ENCODE measurements at places on chromosomes 2 and 18.

- no peak for DNase-seq
Observed at GRCh38 chr2:38099099-38100028, 23.4 kb upstream of the CYP1B1 start.

DNA sequence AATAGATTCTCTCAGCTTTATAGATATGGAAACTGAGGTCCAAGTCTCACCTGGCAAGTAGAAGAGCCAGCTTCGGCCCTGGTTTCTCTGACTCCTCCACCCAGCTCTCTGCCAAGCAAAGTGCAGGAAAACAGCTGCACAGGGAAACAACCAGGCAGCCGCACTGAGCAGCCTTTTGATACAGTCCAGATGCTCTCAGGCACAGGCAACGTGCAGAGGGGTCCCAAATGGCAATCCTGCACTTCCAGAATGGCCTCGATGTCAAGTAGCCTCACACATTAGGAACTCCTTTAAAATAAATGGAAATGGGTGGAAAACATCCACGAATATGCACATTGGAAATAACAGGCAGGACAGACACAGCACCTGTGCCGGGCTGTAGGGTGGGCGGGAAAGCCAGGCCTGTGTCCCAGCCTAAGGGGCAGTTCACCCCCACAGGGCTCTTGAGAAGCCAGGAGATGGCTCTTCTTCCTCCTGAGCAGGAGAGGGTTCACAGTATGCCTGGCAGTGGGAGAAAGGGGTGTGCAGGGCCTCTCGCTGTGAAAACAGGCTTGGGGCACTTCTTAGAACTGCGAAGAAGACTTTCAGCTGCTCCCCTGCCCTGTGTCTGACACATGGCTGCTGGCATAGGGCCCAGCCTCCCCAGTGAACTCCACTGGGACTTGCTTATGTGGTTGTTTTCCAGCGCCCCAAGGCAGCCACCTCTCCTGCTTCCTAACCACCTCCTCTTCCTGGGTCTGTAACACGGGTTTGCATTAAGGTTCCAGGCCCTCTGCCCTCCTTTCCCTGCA lies 63.9 kb upstream of the TUBA3E start:
- DNase-seq = no peak

DNA sequence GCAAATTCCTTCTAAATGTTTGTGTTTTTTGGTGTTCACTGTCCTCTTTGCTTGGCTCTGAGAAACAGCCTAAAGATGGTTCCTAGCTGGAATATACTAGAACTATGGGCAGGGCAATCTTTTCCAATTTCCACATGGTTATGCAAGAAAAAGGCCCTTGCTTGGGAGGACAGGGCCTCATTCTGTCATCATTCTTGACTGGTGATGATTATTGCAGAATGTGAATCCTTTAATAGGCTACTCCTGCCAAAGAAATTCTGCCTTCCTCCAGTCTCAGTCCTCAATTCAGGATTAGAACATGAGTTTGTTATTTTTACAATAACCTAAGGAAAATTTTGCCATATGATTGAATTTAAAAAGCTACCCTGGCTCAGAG lies 218.7 kb downstream of the HNMT start:
- DNase-seq = no peak

DNA sequence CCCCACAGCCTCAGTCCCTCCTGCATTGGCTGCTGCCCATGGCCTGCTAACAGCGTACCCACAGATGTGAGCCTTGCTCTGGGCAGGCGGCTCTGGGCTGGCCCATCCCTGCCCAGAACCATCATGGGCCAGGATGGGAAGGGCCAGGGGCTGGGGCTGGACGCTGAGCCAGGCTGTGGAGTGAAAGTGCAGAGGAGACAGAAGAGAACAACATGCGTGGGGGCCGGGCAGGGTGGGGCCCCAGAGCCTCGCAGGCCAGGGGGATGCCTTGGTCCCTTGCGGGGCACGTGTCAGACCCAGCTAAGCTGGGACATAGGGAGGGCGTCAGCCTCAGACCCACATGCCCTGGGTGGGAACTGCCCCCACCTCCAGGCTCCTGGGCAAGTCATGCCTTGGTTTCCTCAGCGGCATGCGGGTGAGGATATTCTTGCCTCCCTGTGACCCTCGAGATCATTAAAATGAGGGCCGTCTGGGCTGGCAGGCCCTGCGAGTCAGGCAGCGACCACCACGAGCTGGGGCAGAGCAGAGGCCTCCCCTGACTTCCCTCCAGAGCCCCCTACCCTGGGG lies 27.3 kb downstream of the GPC1 start:
- no peak for DNase-seq

DNA sequence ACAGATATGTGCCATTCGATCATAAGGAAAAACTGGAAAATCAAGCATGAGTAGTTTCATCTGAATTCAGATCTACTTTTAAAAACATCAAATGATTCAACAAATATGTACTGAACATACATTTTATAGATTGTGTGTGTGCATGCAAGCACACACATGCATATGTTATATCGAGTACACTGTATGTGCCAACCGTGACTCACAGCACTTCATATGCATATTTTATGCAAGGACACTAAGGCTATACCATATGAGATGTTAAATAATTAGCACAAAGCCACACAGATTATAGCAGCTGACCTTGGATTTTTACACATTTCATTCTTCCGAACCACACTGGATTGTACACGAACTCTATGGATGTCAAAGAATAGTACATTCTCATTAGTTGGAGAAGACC lies 161.2 kb downstream of the DNAH7 start:
- no peak for DNase-seq

GRCh38 chr2:104873689-104874054 lies 19.8 kb downstream of the POU3F3 start:
- no peak for DNase-seq

- no peak for DNase-seq
Observed at GRCh38 chr18:80188643-80189530, 58.4 kb downstream of the PARD6G start.

DNA sequence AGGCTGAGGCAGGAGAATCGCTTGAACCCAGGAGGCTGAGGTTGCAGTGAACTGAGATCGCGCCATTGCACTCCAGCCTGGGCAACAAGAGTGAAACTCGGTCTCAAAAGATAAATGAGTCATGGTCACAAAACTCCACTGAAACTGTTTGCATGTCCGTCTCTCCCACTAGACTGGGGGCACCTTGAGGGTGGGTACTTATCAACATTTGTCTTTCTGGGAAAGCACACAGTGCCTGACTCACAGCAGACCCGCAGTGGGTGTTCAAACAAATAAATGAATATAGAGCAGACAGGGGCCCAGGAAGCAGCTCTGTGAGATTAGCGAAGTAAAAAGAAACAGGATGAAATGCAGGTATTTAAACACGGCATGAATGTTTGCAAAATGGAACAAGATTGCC lies 211.1 kb upstream of the GATA6 start:
- DNase-seq = no peak

- no peak for DNase-seq
Observed at GRCh38 chr2:222264791-222265320, 33.9 kb downstream of the PAX3 start.

DNA sequence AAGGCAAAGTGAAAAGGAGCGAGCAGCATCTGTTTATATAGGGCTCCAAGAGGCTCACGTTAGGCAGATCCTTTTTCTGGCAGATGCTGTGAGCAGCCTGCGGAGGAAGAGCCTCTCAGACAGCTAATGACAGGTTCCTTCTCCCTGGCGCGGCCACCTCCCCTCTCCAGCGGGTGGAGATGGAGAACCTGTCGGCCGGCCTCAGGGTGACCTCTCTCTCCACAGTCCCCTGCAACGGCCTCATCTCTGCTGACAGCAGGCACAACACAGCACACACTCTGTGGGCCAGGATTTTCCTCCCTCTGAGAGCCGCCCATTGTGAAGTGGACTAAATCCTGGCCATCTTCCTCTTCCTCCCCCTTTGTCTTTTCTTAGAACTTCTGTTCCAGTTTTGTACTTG lies 119.8 kb downstream of the PRKCE start:
- DNase-seq = no peak

- no peak for DNase-seq
Observed at GRCh38 chr2:240259201-240259923, 118.9 kb upstream of the OTOS start.

Data from chondrocyte (in vitro differentiated cells).